ENCODE measurements at places on chromosomes 4 and X.

- peak; percentile 15 for DNase-seq
These were observed 164.0 kb downstream of the PRKX start for GRCh38 chrX:3549411-3549911.

GRCh38 chrX:19811807-19812604 lies 75.4 kb downstream of the SH3KBP1 start:
- DNase-seq = no peak

DNA sequence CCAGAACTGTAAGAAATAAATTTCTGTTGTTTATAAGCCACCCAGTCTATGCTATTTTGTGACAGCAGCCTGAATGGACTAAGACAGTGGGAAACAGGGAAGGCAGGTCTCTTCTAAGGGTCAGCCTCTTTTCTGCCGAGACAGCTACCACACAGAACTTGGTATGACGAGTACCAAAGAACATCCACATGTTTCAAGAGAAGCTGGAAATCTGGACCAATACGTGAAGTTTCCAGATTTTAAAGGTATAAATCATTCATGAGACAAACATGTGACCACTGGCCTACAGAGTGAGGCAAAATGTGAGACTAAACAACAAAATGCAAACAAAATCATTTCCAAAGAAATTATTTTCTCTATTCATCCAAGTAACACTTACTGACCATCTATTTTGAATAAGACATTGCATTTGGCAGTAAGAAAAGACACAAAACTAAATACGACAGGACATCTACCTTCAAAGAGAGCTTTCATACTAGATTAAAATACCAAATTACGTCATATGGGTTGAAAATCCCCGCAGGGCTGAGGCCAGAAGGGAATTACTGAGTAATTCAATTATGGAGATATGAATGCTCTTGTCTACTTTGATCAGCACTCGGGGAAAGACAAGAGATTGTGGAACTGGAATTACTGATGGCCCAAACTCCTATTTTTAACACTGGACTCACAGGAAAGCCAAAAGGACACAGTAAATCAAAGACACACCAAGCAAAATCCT lies 7.2 kb downstream of the SCARB2 start:
- no peak for DNase-seq

DNA sequence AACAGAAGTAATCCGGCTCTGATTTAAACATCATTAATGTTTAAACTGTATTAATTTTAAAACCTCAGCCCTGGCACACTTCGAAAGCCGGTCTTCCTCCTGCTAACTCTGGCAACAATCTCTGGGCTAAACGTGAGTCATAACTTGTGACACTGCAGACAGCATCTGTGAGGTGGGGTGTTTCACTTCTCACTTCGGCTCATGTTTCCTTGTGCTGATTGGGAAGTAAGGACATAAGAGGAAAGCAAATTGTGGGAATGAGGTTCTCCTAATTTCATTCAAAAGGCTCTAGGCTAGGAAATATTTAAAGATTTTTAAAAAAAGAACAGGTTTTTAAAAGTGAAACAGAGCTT lies 139.9 kb upstream of the USP9X start:
- no peak for DNase-seq

- no peak for DNase-seq
These were observed 277.1 kb downstream of the KLHL13 start for GRCh38 chrX:117839544-117839943.

DNA sequence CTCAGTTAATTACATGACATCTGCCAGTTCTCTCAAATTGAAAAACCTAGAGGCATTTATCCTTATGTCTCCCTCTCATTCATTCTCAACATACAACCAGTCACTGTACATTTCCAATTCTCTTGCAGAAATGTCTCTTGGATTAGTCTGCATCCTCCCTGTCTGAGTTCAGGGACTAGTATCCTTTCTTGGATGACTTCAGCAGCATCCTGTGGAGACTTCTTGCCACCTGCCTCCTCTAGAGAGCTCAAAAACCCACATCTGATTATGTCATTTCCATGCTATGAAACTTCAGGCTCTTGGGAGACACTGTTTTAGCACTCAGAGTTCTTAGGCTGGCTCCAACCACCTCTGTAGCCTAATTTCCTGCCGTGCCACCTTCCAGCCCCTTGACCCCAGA lies 515.1 kb upstream of the DIPK2B start:
- no peak for DNase-seq

DNA sequence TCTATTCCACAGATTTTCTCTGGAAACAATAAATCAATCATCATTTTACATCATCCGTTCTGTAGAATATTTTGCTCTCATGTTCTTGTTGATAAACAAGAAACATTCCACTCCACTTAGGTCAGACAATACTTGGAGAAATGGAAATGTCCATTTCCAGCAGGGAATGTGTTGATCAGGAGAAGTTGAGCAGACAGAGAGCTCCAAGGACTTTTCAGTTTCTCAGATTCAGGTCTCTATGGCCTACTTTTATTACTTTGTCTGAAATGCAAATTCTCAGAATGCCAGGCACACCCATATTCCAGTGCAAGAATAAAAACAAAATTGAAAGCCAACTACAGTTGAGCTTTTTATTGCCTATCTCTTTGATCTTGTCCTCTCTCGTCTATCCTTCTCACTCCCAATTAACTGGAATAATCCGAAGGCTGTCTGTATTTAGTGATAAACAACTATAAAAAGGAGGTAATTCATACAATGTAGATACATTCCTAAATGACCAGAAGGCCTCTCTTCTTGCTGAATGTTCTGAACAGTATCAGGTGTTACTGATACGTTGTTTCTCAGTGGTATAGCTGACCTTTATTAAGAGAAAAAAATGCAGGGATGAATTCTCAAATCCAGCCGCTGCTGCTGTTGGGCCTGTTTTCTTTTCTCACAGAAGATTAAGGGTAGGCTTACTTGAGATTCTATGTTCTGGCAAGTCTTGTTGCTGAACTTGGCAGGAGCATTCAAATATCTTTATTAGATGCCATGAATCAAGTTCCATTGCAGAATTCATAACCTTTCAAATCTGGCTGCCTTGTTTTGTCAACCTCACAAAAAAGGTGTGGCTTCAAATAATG lies 72.1 kb downstream of the HPGD start:
- no peak for DNase-seq

DNA sequence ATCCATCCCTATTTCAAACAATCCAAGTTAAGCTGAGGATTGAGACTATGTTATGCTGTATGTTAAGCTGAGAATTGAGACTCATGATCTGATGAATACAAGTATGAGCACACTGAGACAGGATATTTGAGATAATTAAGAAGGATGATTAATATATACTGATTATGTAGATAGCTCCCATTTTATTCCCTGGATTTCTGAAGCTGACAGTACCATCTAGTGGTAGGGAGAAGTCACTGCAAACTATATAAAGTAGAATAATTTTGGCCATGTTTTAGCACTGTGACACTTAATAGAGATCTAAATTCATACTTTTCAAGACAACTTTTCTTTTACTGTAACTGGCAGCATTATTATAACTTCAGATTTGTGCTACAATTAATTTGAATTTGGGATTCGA lies 63.8 kb upstream of the HPRT1 start:
- DNase-seq = peak; percentile 33

- DNase-seq = no peak
These were observed 53.4 kb downstream of the HNRNPD start for GRCh38 chr4:82320351-82320750.

DNA sequence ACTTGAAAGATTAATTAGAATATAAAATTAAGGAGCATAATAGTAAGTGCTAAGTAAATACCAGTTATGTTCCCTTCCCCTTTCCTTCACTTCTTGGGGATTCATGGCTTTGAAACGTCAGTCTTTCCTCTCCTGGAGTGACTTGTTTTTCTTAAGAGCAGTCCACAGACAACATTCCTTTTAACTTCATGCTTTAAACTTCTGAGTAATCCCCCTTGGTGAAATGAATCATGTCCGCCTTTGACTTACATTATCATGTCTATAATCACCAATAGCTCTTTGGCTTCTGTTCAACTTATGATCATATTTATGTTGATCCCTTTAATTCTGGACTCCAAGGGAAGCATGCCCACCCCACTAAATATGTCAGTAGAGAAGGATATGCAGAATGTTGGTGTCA lies 1012.1 kb upstream of the SLIT2 start:
- DNase-seq = no peak

DNA sequence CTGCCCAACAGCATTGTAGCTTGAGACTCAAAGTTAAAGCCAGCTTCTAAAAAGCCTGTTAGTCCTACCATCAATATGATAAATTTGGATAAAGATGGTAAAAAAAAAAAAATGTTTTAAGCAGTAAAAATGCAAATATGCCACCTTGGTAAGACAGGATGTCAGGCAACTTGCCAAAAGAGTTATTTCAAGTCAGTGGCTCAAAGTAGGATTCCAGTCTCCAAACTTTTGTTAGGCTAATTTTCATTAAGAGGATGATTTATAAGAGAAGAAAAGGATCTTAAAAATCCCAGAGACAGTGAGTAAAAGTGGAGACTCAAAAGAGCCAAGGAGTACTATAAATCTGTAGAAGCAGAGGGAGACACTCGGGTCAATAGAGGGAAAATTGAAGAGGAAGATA lies 47.5 kb downstream of the GASK1B start:
- DNase-seq = no peak

GRCh38 chr4:111323496-111323895 lies 700.6 kb upstream of the PITX2 start:
- DNase-seq = no peak

DNA sequence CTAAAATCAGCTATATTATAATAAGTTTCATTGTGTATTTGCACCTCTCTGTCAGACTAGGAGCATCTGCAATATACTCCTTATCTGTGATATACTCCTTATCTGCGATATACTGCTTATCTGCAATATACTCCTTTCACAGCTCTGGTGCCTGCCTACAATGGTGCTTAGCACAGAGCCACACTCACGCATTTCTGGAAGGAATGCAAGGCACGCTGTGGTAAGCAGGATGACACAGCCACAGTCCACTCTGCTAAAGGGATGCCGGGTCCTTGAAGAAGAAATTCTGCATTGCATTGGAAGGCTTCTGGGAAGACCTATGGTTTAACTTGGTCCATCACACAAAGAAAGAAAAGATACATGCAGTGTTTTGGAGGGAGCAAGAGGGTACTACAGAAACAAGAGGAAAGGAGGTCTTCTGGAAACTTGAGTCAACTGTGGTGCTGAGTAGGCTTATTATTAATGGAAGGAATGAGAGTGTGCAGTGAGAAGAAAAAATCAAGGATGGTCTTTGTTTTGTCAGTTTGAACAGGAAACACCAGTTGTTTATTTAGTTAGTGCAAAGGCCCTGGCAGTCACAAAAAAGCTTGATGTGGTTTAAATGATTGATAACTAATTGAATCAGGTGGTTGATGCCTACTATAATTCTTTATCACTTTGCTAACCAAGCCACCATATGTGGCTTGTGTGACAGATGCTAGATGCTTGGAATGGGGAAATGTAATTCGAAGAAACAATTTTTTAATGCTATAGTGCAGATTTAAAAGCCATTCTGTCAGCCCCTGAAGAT lies 342.3 kb downstream of the GRXCR1 start:
- DNase-seq = no peak

GRCh38 chr4:40369437-40370274 lies 34.5 kb downstream of the CHRNA9 start:
- no peak for DNase-seq

DNA sequence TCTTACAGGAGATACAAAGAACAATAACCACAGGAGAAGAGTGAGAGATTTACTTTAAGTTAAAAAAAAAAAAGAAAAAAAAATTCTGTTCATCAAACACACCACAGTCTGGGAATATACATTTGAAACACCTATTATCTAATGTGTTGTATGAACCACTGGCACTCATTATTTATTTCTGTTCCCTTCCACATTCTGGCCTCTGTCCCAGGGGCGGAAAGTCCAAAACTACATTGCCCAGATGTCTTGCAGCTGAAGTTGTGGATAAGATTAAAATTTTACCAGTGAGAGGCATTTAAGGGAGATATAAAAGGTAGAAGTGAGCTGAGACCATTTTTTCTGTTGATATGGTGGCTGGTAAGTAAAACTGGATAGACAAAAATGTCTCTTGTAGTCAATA lies 56.2 kb downstream of the SCLT1 start:
- no peak for DNase-seq

DNA sequence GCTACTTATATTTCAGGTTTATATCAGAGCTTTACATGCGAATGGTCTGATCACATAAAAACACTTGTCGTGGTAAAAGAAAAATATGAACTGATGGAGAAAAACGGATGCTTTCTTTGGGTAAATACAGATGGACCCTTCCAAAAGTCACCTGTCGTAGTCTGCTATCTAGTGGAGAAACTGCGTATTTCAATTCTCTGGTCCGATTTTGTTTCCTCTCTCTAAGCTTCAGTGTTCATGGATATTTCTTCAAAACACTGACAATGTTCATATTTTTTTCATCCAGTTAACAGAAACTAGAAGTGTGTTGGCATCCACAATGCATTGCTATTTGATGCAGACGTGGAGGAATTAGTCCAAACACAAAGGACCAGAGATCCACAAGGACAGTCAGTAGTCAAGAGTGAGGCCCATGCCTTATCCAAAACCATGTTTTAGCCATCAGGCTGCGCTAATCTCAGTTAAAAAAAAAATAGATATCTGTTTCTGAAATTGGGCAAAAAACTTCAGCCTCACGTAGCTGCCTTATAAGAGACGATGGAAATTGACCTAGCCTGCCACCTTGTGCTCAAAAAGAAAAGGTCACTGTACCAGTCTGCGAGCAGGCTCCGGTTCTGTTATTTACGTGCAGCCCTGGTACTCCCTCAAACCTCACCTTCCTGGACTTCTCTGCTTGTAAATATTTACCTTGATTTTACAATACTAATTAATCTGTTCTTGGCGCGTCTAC lies 16.0 kb downstream of the MEPE start:
- DNase-seq = peak; percentile 4

- no peak for DNase-seq
These were observed 7.2 kb downstream of the NFXL1 start for GRCh38 chr4:47907089-47907646.

DNA sequence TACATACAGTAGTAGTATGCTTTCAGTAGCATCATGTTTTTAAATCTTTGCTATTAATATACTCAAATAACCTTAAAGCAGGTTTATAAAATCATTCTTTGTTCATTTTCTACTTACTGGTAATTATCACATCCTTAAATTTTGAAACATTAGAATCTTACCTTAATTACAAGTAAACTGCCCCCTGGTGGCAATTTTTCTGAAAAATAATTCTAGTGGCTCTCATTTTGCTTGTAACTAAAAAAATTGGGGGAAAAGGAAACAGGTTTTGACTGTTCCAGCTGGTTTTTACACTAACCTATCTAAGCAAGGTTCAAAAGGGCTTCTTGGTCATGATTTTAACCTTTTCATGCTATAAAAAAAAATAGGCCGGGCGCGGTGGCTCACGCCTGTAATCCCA lies 18.5 kb upstream of the DCAF4L1 start:
- no peak for DNase-seq

GRCh38 chr4:129355031-129355430 lies 259.1 kb downstream of the C4orf33 start:
- no peak for DNase-seq

DNA sequence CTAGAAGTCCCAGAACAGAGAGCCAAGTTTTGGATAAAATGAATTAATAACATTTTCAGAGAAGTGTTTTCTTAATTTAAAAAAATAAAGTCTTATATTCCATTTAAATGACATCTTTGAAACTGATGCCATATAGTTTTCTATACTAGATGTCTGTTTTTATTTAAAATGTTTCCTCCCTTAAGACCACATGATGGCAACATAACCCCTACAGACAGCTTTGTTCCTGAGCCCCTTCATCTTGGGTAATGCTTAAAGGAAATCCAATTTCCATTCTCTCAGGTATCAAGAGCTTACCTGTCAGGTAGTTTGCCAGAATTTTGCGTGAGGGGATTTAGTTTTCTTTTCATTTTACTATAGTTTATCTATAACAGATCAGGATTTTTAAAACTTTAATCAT lies 181.4 kb upstream of the UGT8 start:
- peak; percentile 28 for DNase-seq

All from NCI-H748 treated with DMSO at 0.1 percent for 48 hours (cell line).